ENCODE measurements at places on chromosomes 11 and 22. TPM values are rescaled to one million over a fixed set of nuclear protein-coding genes. Genes with fewer than 3 reads are reported as not detected.

GRCh38 chr11:68962527-68963250 is 18.1 kb downstream of the MRGPRD start:
- DNase-seq: no peak

GRCh38 chr22:26897384-26897783 is 240.0 kb downstream of the MIAT start:
- no peak for DNase-seq

GRCh38 chr11:61554172-61554988 is 26.5 kb downstream of the SYT7 start:
- no peak for DNase-seq

DNA sequence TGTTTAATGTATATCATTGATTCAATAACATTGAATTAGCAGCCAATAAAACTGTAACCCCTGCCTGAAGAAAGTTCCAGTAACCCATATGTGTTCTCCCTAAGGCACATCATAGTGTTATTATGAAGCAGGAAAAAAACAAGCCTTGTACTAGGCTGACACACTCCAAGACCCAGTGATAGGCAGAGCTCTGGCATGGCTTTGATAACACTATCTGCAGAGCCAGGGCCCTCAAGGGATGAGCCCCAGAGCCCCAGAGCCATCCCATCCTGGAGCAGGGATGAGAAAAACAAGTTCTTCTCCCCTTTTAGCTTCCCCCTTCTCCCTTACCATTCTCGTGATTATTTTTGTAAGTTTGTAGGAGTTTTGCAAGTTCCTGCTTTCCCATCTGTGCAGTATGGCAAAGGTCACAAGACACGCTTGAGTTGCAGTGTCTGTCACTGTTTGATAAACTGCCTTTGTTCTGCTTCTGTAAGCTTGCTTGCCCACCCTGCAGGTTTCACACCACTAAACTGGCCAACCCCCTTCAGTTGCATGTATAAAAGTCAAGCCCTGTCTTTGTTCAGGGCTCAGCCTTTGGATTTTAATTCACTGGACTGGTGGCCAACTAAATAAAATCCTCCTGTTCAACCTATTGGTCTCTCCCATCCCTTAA is 22.3 kb upstream of the GUCY1A2 start:
- no peak for DNase-seq

- DNase-seq: no peak
Measured at GRCh38 chr11:17528181-17528691, 16.0 kb downstream of the USH1C start.

- no peak for DNase-seq
Measured at GRCh38 chr22:48423481-48423911, 1404.2 kb downstream of the BRD1 start.

DNA sequence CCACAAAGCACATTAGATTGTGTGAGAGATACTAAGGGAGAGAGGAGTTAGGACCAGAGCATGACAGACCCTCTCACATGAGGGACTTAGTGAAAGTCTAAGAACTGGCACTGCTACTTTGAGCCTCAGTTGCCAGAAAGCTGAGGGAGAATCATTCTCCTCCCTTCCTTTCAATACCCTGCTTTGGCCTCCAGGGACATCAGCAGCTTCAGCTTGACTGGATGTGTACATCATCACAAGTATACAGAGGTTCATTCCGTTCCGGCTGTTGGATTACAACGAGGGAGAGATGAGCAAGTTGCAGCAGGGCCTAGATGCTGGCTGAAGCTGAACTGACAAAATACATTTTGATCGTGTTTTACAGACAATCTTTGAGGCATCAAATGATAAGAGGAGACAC is 15.7 kb upstream of the ANO5 start:
- no peak for DNase-seq

GRCh38 chr22:19065298-19065859 is 56.8 kb downstream of the DGCR2 start:
- DNase-seq: no peak

Gene NUDT22
- polyA plus RNA-seq: 40.5 TPM

DNA sequence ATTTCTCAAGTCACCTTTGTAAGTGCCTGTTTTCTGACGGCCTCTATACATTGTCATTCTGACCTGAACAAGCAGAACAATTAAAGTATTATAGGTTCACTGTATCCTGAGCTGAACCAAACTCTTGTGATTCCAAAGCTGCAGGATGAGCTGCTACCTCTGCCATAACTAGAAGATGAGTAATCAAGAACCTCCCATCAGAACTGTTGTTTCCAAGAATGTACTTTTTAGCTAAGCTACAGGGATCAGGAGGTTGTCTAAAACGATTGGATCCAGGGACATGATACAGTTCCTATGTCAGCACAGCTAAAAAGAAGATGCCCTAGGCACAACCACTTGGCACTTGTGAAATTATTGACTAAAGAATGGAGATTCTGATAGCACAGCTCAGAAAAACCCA is 288.4 kb upstream of the CCDC90B start:
- DNase-seq: no peak

GRCh38 chr22:46041642-46042041 is 64.7 kb upstream of the WNT7B start:
- no peak for DNase-seq

GRCh38 chr11:124955035-124955434 is 1.0 kb downstream of the CCDC15 start:
- no peak for DNase-seq

GRCh38 chr11:767238-767637 is 10.0 kb downstream of the GATD1 start:
- no peak for DNase-seq

- DNase-seq: no peak
Measured at GRCh38 chr11:125108469-125108868, 3.0 kb downstream of the TMEM218 start.

Gene VSIG2
- not detected for polyA plus RNA-seq

- no peak for DNase-seq
Measured at GRCh38 chr22:40533712-40534378, 102.7 kb downstream of the MRTFA start.

Measured in BJ (cell line).